CD8-positive, alpha-beta memory T cell (primary cell): ENCODE measurements at places on chromosomes 1 and 21. TPM values are rescaled to one million over a fixed set of nuclear protein-coding genes. Genes with fewer than 3 reads are reported as not detected.

The TTF2 gene
- 89.0 TPM for total RNA-seq

The SLAMF7 gene
- total RNA-seq = 79.5 TPM

The LRRN2 gene
- total RNA-seq = not detected

The SDC3 gene
- total RNA-seq = 0.44 TPM

The KIRREL1 gene
- not detected for total RNA-seq

The PLA2G4A gene
- total RNA-seq = 1.1 TPM

DNA sequence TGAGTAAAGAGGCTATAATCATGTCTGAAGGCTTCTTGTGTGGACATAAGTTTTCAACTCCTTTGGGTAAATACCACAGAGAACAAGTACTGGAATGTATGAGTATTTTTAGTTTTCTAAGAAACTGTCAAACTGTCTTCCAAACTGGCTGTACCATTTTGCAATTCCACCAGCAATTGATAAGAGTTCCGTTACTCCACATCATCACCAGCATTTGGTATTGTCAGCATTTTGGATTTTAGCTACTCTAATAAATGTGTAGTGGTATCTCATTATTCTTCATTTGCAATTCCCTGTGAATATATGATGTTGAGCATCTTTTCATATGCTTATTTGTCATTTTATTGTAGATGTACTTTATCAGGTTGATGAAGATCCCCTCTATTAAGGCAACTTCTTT, 9.4 kb upstream of the MNDA start:
- no peak overlapping the region for H3K4me3 ChIP-seq
- peaks cover 20% of the 10 kb centered on the region for H3K4me1 ChIP-seq
- no peaks in the 10 kb centered on the region for H3K36me3 ChIP-seq
- no peak for DNase-seq
- no peaks in the 10 kb centered on the region for H3K27me3 ChIP-seq

GRCh38 chr1:44035726-44036408, 4.6 kb upstream of the SLC6A9 start:
- H3K4me1 ChIP-seq = no peaks in the 10 kb centered on the region
- H3K4me3 ChIP-seq = no peak overlapping the region
- no peak for DNase-seq
- peak overlapping the region; percentile 30 for H3K27ac ChIP-seq

GRCh38 chr1:192626366-192627179, 9.4 kb upstream of the RGS13 start:
- H3K27ac ChIP-seq = no peak overlapping the region
- no peak for DNase-seq
- H3K27me3 ChIP-seq = no peaks in the 10 kb centered on the region
- no peaks in the 10 kb centered on the region for H3K36me3 ChIP-seq
- no peak overlapping the region for H3K4me3 ChIP-seq

GRCh38 chr1:229839800-229840199, 213.8 kb downstream of the URB2 start:
- no peak for DNase-seq
- no peaks in the 10 kb centered on the region for H3K36me3 ChIP-seq
- H3K4me1 ChIP-seq = no peaks in the 10 kb centered on the region
- peaks cover 3% of the 10 kb centered on the region for H3K27me3 ChIP-seq
- no peak overlapping the region for H3K4me3 ChIP-seq
- H3K27ac ChIP-seq = no peak overlapping the region

DNA sequence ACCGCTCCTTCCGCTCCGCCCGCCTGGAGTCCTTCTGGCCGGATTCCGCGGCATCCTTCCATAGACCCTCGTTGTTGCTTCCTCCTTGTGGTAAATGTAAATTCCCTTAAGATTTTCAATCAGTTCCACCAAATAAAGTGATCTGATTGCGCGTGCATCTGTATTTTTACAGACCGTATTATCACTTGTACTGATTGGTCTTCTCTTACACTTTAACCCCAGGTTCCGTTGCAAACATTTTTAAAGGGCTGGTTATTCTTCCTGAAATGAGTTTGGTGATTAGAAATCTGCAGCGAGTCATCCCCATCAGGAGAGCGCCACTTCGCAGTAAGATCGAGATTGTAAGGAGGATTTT, 483 bp downstream of the YBEY start:
- peaks cover 36% of the 10 kb centered on the region for H3K4me1 ChIP-seq
- peak overlapping the region; percentile 70 for H3K27ac ChIP-seq

DNA sequence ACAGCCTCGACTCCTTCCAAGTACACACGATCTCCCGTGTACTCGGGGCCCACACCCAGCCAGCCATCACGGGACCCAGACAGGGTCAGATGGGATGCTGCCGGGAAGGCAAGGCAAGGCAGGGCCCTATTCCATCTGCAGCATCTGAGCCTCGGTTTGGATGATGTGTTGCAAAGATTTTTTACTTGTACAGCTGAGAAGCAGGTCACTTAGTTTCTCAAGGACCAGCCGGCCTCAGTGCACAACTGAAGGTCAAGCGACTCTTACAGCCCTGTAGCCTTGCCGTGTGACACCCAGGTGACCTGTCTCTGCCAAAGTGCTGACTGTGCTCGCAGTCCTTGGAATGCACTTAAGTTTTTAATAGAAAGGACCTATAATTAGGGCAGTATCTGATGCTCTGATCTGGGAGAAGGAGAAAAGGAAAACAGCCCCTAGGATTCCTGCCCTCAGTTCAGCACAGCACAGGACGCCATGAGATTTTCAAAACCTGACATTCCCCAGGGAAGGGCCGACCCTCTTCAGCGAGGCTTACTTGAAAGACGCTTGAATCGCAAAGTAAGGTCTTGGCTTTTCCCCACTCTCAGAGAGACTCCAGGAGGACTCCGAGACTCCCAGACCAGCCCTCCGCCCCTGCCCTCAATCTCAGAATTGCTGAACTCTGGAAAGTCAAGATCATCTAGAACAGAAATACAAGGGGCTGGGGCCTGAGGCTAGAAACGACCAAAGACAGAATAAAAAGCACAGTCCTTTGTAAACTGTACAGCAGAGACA, 1.3 kb downstream of the GPR157 start:
- H3K4me1 ChIP-seq = peaks cover 21% of the 10 kb centered on the region
- peak overlapping the region; percentile 63 for H3K4me3 ChIP-seq
- DNase-seq = no peak
- H3K27ac ChIP-seq = no peak overlapping the region

GRCh38 chr1:227726924-227727599, 8.0 kb downstream of the JMJD4 start:
- H3K4me1 ChIP-seq = peaks cover 16% of the 10 kb centered on the region
- DNase-seq = no peak
- H3K27me3 ChIP-seq = no peaks in the 10 kb centered on the region
- H3K36me3 ChIP-seq = no peaks in the 10 kb centered on the region
- no peak overlapping the region for H3K4me3 ChIP-seq

DNA sequence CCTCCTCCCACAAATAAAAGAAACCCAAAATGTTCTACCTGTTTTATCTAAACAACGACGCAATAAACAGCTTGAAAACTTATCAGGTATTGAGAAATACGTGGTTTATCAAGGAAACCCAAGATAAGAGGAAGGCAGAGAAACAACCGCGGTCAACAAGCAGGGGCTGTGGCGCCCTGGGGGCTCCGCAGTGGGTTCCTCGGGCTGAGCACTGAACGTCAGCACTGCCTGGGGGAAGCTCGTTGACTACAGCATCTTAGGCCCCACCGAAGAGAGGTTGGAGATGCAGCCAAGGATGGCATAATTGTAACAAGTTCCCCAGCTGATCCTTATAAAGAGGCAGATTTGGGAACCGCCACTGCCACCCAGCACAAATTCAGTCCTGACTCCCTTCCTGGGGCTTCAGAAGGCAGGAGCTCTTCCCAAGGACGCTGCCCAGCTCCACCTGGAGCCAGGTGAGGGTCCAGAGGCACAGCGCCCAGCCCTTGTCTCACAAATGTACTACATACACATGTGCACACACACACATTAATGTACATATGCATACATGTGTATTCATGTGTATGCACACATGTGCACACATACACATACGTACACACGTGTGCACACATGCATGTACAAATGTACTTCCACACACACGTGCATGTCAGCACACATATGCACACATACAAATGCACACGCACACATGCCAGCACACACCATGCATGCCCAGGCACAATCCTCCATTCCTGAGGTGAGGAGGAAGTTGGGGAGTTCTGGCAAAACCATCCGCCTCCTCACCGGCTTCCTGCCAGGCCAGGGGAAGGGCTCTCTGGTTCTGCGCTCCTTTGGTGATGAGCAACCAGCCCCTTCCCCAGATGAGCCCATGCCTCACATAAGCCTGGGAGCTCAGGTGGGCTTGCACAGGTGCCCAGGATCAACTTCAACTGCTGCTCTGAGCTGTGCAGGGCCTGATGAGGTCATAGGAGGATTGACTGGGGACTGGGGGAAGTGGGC, 251.1 kb downstream of the NPHP4 start:
- H3K36me3 ChIP-seq = no peaks in the 10 kb centered on the region
- no peaks in the 10 kb centered on the region for H3K27me3 ChIP-seq
- H3K4me3 ChIP-seq = no peak overlapping the region
- peaks cover 16% of the 10 kb centered on the region for H3K4me1 ChIP-seq

DNA sequence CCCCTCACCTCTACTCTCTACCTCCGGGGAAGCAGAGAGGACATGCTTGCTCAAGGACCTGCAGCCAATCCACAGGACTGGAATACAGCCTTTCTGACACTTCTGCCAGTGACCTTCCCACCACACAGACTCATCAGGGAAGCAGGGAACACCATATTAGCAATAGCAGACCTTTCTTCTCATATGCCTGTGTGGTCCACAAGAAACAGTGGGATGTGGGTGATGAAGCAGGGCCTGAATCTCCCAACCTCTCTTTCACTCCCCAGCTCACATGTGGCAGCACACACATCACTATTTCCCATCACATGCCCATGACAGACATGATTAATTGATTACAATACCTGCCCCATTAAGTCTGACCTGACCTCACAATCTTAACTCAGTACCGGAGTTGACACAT, 695.1 kb downstream of the MATN1 start:
- H3K4me1 ChIP-seq = no peaks in the 10 kb centered on the region
- no peak overlapping the region for H3K27ac ChIP-seq
- H3K36me3 ChIP-seq = no peaks in the 10 kb centered on the region
- H3K27me3 ChIP-seq = no peaks in the 10 kb centered on the region

DNA sequence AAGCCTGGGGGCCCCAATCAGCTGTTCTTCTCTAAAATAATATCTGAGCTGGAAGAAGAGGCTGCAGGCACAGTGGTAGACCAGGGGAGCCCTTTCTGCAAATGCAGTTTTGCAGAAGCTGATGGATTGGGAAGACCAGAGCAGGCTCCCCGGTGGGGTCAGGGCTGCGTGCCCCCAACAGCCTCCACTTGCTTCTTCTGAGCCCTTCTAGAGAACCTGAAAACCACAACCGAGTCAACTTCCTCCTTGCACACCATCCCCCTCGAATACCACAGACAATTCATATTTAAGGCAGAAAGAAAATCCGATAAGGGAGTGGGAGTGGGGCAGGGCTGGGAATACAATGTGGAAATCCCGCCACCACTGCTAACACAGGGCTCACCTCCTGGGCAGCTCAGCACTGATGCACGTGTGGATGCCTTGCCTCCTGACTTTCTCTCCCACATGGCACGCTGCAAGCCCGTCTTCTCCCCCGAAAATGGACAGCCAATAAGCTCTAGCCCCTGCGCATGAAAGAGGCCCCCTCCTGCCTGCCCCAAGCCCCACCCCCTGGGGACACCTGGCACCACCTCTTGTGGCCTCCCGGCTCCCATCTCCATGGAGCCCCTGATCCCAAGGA, 25.4 kb upstream of the ALDH4A1 start:
- H3K4me3 ChIP-seq = peak overlapping the region; percentile 67
- no peaks in the 10 kb centered on the region for H3K36me3 ChIP-seq
- peak overlapping the region; percentile 76 for H3K27ac ChIP-seq
- peaks cover 78% of the 10 kb centered on the region for H3K4me1 ChIP-seq

GRCh38 chr1:76807543-76808260, 59.6 kb upstream of the ST6GALNAC5 start:
- H3K27ac ChIP-seq = no peak overlapping the region
- H3K27me3 ChIP-seq = no peaks in the 10 kb centered on the region
- no peaks in the 10 kb centered on the region for H3K36me3 ChIP-seq
- H3K4me1 ChIP-seq = no peaks in the 10 kb centered on the region
- DNase-seq = no peak
- no peak overlapping the region for H3K4me3 ChIP-seq

DNA sequence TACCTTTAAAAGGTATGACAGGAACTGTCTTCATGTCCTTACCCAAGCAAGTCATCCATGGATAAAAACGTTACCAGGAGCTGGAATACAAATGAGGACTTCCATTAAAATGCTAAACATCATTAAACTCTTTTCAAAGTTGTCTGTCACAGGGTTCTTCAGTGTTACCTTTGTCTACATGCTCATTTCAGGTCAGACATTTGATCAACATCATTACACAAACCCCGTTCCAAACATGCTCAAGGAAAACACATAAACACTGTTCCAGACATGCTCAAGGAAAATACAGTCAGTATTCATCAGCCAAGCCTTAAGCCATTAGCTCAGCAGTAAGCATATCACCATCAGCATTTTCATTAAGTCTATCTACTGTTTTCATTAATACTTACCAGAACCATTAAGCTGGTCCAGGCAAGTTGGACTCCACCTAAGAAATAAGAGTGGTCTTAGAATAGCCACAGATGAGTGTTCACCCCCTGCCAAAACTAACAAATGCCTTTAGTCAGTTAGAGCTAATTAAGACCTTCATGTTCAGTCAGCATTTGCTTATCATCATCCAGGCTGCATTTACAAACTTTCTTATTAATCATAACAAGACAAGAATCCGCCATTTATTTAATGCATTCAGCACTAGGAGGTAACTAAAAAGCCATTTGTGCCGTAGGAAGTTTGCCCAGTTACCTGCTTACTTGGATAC, 2.2 kb downstream of the GAS5 start:
- H3K36me3 ChIP-seq = peaks cover 40% of the 10 kb centered on the region
- peak overlapping the region; percentile 88 for H3K4me3 ChIP-seq
- peak overlapping the region; percentile 91 for H3K27ac ChIP-seq

GRCh38 chr21:33126569-33126968, 56.6 kb downstream of the OLIG1 start:
- H3K4me3 ChIP-seq = no peak overlapping the region
- no peak for DNase-seq

- peaks cover 46% of the 10 kb centered on the region for H3K27me3 ChIP-seq
- H3K36me3 ChIP-seq = no peaks in the 10 kb centered on the region
- DNase-seq = no peak
- H3K4me3 ChIP-seq = no peak overlapping the region
- H3K27ac ChIP-seq = no peak overlapping the region
These were observed 2.7 kb downstream of the LRRC71 start for GRCh38 chr1:156922986-156923669.

GRCh38 chr1:57384901-57385300, 39.0 kb downstream of the DAB1 start:
- DNase-seq = no peak
- H3K36me3 ChIP-seq = no peaks in the 10 kb centered on the region
- H3K4me3 ChIP-seq = no peak overlapping the region
- no peaks in the 10 kb centered on the region for H3K4me1 ChIP-seq
- no peaks in the 10 kb centered on the region for H3K27me3 ChIP-seq

GRCh38 chr21:45367402-45368351, 37.3 kb upstream of the COL18A1 start:
- H3K36me3 ChIP-seq = no peaks in the 10 kb centered on the region
- peaks cover 7% of the 10 kb centered on the region for H3K4me1 ChIP-seq
- H3K27me3 ChIP-seq = no peaks in the 10 kb centered on the region
- no peak for DNase-seq
- no peak overlapping the region for H3K4me3 ChIP-seq
- no peak overlapping the region for H3K27ac ChIP-seq
